Suprapubic skin (tissue), 4 donors: ENCODE measurements at places on chromosomes 5 and 9.

DNA sequence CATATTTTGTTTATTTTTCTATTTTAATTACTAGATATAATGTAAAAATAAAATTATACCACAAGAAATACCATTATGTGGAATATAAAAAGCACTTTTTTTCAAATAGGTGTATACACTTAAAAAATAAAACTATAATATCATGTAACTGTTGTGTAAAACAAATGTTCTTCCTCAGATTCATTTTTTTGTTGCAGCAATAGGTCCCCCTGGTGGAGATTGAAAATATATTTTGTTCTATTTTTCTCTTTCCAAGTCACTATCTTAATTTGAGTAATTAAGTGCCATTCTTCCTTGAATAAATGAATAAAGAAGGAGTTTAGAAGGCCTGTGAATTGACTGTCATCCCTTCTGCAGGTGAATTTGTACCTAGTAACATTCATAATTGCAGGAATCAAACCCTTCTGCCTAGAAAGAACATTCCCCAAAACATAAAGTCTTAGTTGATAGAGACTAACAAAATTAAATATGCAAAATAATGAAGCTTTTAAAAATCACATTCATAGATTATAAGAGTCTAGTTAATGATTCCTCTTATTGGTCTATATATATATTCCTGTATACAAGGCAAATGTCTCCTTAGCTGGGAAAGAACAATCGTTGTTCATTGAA, 23.4 kb downstream of the CETN3 start:
- DNase-seq = no peak

- DNase-seq = no peak
Observed at GRCh38 chr5:95949810-95950209, 11.8 kb downstream of the ELL2 start.

DNA sequence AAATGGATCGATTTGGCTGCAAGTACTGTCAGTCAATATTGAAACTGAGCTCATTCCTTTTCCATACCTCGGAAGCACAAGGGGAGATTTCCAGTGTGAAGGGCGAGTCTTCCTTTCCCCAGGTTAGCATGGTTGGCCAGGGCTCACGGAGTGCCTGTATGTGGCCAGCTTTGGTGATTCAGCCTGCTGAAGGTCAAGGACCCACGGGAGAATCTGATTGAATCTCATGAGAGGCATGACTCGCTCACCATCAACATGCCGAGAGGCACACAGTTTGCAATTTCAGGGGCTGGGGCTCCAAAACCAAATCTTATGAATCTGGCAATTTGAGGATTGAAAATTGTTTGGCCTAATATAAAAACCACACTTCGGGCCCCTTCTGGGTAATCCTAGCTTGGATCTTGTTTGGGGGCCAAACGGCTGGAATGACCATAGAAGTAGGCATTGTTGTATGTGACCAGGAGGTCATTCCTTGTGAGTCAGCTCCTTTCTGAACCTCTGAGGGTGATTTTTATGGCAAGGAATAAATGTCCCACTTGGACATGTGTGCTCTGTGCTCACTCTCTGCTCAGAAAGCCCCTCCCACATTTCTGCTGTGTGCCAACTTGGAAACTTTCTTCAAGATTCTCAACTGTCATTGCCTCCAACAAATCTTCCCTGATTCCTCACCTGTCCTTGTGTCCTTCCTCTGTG, 69.8 kb downstream of the DOCK2 start:
- no peak for DNase-seq

- no peak for DNase-seq
Observed at GRCh38 chr9:14417237-14417636, 103.3 kb upstream of the NFIB start.

DNA sequence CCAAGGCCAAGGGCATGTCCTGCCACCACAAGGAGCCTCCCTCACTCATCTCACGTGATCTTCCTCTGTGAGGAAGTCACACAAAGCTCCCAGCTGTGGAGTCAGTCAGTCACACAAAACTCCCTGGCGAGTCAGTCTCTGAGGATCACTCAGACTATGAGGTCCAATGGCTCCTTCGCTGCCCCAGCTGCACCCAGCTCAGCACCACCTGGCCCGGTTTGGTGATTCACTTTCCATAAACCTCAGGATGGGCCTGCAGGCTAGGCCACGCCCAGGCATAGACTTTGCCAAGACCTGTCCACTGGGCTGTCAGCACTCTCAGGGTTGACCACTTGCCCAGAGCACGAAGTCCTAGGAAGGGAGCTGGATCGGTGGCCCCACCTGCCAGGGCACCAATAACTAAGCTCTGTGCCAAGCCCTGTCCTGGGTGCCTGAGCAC, 233.8 kb downstream of the HSPA4 start:
- DNase-seq = no peak

DNA sequence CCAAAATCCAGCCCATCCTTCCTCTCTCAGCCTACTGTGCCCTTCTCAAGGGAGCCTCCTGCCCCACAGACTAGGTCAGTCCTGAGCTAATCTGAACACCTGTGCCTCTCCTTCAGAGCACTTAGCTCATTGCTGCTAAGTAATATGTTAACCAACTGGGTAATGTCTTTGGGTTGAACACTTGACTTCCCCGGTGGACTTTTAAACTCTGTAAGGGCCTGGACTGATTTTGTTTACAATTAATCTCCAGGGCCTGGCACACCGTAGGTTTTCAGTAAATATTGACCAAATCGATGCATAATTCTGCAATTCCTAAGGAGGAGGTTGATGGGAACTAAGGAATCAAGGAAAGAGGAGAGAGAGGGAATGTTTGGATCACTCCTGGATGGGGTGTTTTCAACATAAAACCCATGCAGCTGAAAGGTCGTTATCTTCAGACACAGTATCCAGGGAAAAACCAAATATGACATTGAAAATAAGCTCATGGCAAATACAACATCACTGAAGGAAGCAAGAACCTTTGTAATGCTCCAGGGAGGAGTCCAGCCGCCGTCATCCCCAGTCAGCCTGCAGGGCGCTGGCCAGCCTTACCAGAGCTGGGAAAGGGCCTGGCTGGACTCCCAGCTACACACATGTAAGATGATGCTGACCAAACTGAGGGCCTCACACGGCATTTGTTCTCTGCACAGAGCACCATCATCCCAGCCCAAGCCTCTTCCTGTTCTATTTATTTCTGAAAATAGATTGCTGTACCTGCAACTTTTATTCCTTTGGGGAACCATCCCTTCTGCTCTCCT, 166.3 kb downstream of the C5orf15 start:
- no peak for DNase-seq

GRCh38 chr5:137236849-137237507, 262.1 kb downstream of the SPOCK1 start:
- DNase-seq = no peak

GRCh38 chr5:73302797-73303147, 129.8 kb downstream of the TMEM174 start:
- no peak for DNase-seq

DNA sequence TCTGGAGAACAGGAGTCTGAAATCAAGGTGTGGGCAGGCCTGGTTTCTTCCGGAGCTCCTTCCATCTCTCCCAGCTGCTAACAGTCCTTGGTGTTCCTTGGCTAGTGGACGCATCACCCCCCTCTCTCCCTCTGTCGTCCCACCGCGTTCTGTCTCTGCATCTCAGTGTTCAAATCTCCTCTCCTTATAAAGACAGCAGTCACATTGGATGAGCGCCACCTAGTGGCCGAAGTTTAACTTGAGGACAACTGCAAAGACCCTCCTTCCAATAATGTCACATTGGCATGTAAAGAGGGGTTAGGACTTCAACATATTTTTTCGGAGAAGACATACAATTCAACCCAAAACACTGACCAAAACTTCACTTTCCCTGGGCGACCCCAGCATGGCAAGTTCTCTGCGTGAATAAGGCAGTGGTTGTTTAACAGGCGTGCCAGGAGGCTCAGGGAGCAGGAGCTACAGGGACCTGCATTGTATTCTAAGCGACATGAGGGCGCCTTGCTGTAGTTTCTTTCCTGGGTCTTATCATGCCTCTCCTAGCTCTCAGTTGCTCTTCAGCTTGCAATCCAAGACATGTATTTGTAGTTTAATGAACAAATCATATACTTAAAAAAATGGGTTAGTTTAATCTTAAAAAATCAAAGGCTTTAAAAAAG, 27.9 kb upstream of the BASP1 start:
- peak; percentile 88 for DNase-seq
